ENCODE measurements at places on chromosomes 3 and 15.

GRCh38 chr3:129312021-129312639, 33.5 kb downstream of the HMCES start:
- DNase-seq, result no peak

- no peak for DNase-seq
Measured at GRCh38 chr3:188740010-188740409, 431.8 kb upstream of the TPRG1 start.

- no peak for DNase-seq
Measured at GRCh38 chr3:52388348-52388821, 56.5 kb downstream of the SEMA3G start.

GRCh38 chr3:10351013-10351735, 30.3 kb upstream of the SEC13 start:
- DNase-seq, result no peak

DNA sequence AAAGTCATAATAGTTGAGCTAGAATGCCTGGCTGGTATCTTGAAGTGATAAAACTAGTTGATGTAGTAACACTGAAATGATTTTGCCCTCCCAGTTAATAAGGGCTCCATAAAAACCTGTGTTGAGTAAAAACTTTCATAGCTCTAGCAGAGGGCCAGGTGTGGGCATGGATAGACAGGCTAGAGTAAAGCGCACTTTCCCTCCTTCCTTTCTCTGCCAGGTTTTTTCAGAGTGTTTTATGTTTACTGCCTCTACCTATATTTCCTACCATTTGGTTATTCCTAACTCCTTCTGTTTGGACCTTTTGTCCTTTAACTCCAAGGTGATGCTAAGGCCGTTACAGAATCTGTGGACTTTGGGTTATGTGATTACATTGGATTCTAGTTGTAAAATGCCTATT, 25.3 kb downstream of the CHD2 start:
- no peak for DNase-seq

DNA sequence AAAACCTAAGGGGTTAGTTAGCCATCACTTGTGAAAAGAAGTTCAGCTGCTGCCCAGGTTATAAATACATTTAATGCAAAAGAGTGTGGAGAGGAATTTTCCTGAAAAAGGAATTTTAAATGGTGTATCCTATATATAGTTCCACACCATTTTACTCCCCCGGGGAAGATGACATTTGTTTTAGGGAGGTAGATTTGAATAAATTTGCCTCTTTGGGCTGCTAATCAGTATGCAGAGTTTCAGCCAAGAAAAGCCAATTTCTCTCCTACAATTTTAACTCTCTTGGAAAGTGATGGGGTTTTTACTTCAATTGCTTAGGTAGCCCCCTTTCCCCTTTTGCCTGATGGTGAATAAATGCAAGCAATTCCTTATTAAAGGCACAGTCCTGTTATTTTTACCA, 161.2 kb downstream of the OTOL1 start:
- DNase-seq, result no peak

DNA sequence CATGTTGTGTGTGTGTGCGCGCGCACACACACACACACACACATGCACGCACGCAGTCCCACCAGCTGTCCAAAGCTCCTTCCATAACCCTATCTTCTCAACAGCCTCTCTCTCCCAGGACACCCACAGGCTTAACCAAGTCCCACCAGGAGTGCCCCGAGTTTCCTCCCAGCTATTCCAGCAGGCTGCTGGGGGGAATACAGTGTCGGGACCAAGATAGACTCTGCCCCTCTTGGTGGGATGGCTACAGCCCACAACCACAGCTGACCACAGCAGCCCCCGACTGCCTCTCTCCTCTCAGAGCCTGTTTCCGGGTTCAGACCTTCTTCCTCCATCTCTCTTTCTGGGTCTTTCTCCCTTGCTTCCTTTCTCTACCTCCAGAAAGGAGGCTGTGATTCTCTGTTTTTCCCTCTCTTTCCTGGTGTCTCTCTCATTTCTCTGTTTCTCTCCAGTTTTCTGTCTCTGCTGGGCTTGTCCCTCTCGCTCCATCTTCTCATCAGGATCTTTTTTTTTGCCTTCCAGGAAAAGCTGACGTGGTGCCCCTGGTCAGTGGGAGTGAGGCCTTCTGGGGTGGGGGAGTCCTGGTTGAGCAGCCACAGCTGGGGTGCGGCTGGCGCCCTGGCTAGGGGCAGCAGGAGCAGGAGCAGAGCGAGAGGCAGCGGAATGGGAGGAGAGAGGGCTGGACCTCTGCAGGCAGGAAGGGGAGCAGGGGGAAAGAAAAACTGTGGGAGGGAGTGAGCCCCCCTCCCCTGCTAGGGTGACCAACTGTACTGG, 3.3 kb upstream of the ISLR start:
- DNase-seq, result no peak

- no peak for DNase-seq
Measured at GRCh38 chr15:67097930-67098740, 32.7 kb downstream of the SMAD3 start.

- DNase-seq, result no peak
Measured at GRCh38 chr15:79357566-79357965, 46.7 kb downstream of the TMED3 start.
